Stimulated activated CD4-positive, alpha-beta T cell treated with anti-CD3 and anti-CD28 coated beads, Interleukin-12 subunit alpha, Interleukin-12 subunit beta, amount 100 ng/mL, for 48 hours (primary cell): ENCODE measurements at places on chromosomes 4 and X.

GRCh38 chr4:71460371-71460770, 121.6 kb downstream of the SLC4A4 start:
- DNase-seq: no peak

DNA sequence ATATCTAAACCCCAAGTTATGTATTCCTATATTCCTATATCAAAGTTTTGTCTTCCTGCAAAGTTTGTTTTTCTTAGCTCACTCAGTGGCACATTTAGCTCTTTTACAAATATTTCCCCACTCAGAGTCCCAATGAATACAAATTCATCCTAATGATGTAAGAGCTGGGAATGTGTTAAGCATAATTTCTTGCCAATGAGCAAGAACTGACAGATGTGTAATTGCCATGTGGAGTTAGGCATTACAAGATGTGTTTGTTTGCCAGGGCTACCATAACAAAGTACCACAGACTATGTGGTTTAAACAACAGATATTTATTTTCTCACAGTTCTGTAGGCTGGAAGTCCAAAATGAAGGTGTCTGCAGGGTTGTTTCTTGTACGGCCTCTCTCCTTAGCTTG, 302.1 kb downstream of the KCTD8 start:
- no peak for DNase-seq

- DNase-seq: no peak
These were observed 222.4 kb downstream of the CRLF2 start for GRCh38 chrX:989959-990510.

DNA sequence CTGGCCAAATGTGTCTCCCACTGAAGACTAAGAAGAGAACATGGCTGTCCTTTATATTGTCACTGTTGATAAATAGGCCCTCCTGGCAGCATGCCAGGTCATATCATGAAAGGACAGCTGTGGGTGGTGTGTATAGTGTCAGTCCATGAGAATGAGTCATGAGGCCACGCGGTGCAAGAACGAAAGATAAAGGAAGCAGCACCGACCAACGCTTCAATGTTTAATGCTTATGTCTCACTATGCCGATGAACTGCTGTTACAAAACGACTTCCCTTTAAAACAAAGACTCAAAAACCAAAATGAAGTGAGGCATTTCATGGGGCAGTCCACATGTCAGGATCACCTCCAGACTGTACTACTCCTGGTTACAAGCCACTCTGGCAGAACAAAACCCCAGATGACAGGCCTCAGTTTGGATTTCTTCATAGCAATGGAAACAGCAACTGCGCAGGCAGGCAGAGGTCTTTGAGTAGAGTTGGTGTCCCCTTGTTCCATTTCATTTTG, 5.2 kb upstream of the TCEANC start:
- DNase-seq: peak; percentile 44

- peak; percentile 47 for DNase-seq
These were observed 11.3 kb upstream of the ANOS1 start for GRCh38 chrX:8743126-8743732.

DNA sequence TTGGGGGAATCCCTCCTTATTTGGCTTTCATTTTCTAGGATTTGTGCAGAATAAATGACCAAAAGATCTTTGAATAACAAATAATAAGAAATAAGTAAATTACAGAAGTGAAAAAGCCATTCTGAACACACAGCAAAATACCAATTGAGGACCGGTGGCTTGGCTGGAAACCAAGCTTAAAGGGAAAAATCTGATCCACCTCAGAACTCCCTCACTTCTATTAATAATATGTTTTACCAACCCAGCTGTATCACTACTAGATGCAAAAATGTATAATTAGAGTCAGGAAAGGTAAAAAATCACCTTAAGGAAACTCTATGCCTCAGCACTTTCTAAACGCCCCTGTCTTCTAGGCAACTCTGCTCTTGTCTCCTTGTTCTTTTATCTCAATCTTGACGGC, 77.3 kb downstream of the TSPAN5 start:
- no peak for DNase-seq

DNA sequence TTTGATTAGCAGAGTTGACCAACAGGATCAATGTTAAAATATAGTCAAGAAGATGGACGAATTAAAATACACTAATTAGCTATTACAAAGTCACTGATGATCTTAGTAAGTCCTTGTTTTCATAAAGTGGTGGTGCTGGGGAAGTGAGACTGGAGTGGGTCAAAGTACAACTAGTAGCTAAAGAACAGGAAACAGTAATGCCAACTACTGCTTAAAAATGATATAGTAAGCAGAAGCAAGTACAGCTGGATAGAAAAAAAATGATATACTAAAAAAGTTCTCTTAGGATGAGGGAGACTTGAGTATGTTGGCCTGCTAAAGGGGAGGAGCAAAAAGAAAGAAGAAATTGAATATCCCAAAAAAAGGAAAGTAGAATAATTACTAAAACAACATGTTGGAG, 580.8 kb upstream of the FTHL17 start:
- no peak for DNase-seq

- no peak for DNase-seq
These were observed 126.0 kb downstream of the TENM3 start for GRCh38 chr4:182369211-182369610.

- DNase-seq: no peak
These were observed 167.0 kb downstream of the AASDH start for GRCh38 chr4:56220261-56220660.

DNA sequence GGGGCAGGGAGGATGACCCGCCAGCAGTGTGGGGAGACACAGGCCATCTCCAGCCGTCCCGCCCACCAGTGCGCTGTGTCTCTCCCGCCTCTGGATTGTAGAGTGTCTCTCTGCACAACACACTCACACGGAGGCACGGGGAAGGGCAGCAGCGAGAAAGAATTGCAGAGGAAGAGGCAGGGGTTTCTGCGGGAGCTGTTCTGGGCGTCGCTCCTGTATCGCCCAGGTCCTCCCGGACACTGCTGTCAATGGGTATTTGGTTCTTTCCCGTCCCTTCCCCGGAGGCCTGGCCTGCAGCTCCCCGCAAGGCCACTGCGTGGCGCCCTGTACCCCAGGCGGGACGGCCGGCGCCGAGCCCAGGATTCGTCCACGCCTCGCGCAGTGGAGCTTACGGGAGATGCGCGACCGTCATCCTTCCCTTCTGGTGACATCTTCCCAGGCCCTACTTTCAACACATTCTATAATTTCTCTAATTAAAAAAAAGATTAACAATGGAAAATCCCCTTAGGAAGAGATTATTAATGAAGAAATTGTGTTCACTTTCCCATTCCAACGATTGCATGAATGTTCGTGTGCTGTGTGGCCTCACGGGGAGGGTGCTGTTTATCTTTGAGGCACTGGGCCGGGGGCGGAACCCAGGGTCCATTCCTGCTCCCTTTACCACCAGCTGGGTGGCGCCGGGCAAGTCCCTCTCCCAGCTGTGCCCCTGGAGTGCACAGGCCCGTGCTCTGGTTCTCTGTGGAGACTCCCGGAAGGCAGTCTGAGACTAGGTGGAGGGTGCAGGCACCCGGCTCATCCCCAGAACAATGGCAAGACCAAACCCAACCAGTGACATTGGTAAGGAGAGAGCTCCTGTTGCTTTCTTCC, 95.7 kb downstream of the CPZ start:
- peak; percentile 1 for DNase-seq

DNA sequence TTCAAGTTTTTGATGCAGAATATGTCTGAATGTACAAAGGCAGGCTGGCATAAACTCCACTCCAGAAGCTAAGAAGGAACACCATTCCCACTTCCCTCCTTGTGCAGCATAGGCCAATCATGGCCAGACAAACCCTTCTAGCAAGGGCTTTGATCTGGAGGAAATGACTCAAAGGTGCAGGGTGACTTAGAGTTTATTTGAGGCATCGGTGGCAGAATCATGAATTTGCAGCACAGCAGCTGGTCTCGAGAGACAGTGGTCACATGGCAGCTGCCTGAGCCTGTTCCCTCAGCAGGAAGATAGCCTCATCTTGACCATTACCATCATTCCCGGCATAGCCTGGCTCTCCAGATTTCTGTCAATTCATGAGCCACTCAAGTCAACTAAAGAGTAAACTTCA, 154.5 kb downstream of the ATP10D start:
- DNase-seq: no peak

- DNase-seq: no peak
These were observed 146.2 kb downstream of the KCNIP4 start for GRCh38 chr4:21802406-21802805.

DNA sequence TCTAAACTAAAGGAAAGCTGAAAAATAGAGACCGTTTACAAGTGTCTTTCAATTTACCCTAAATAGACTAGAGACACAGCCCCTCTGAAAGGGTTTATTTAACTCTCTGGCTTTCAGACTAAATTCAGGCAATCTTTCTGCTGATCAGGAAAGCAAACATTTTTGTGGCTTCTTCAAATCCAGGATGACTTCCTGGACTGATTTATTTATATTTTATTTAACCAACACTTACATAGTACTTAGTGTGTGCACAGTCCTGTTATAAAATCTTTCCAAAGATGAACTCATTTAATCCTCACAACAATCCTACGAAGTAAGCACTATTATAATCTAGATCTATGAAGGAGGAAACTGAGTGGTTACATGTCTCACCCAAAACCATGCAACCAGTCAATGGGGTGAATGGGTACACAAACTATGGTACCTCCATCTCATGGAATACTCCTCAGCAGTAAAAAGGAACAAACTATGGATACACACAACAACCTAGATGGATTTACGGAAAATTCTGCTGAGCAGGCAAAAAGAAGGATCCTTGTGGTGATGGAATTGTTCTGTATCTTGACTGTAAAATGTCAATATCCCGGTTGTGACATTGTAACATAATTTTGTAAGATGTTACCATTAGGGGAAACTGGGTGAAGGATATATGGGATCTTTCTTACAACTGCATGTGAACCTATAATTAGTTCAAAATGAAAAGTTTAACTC, 64.1 kb upstream of the MAMLD1 start:
- no peak for DNase-seq

GRCh38 chr4:48226199-48226598, 43.4 kb downstream of the TEC start:
- DNase-seq: no peak

- DNase-seq: no peak
These were observed 182.2 kb downstream of the GABRB1 start for GRCh38 chr4:47213539-47213938.

DNA sequence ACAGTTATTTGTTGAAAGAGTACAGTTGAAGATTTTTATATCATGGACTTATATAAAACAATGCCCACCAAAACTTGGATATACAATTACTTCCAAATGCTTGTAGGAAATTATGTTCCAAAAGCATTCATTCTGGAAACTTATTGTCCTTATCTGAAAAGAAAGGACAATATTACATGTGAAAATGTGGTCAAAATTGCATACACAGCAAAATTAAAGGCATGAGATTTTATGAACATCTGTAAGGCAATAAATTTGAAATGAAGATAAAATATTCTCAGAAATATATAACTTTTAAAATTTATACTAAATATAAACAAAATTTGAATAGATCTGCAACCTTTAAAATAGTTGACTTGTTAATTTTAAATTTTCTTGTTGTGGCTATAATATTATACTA, 1173.8 kb downstream of the NLGN4X start:
- DNase-seq: no peak

- no peak for DNase-seq
These were observed 61.0 kb downstream of the SEPSECS start for GRCh38 chr4:25098964-25099891.

DNA sequence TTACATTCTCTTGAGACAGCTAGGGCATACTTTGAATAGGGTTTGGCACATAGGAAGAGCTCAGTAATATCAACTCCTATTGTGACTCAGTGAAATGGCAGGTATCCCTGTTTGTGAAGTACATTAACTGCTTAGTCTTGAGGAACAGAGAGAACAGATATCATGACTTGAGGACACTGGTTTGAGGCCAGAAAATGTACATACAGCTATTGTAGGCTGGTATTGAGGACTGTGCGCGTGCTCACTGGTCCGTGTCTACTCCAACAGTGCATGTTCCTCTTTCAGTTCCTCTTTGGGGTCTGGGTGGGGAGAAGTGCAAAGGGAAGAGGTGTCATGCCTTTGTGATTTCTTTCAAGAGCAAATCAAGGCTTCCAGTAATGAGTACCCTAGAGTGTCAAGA, 34.6 kb upstream of the TBC1D9 start:
- no peak for DNase-seq

- DNase-seq: no peak
These were observed 62.4 kb upstream of the CRMP1 start for GRCh38 chr4:5955201-5955821.

- no peak for DNase-seq
These were observed 15.2 kb upstream of the SCOC start for GRCh38 chr4:140358281-140358680.

GRCh38 chr4:73258436-73258685, 237 bp downstream of the ANKRD17 start:
- DNase-seq: no peak

DNA sequence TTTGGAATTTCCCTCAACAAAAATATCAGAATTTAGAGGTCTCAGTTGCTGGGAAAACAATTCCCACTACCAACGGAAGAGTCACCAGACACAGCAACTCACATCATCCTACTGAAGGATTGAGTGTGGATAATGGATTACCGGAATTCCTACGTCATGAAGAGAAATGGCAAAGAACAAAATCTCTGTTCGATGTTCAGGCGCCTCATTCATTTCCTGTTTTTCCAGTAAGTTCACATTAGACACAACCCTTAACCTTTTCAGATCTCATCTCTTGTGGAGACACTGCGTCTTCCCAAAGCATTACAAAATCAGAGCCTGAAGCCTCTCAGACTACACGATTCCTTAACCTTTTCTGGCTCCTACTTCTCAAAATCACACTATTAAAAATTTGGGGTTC, 58.5 kb upstream of the CPEB2 start:
- DNase-seq: no peak

DNA sequence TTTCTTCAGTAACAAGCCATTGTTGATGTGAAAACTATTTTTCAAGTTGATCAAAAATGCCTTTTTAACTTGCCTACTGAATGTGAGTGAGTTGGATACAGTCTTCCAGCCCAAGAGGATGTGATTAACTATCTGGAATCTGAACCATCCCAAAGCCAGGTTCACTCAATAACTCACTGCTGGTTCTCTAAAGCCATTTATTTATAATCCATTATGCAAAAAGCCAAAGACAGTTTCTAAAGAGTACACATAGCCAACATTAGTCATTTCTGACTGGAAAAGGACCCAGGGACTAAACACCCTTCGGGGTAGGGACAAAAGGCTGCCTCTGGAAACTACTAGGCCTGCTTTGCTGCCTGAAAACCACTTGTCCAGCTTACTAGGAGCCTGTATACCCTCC, 109.6 kb downstream of the SHROOM4 start:
- DNase-seq: no peak

DNA sequence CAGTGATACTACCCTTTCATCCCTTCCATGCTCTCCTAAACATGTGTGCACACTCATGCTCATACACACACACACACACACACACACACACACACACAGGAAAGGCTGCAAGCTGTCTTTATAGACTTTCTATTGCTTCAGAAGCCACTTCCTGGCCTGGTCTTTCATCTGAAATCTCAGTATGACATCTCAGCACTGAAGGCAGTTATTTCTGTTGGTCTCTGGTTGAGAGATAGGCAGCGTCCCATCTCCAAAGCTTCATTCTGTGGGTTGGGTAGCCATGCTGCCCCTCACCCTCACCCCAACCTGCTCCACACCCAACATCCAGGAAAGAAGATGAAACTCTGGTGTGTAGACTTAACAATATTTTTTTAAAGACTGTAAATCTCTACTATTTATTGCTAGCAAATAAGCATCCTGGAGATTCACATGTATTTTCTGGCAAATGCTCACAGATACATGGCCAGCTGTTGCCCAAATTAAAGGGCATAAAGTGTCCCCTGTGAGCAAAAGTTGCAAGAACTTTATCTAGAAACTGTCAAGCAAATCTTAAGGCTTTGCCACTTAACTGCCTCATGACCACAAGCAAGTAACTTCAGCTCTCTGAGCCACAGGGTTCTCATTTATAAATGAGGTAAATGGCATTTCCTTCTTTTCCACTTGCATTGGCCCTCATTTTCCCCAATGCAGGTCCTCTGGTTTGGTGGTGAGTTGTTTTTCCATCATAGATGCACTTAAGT, 189.8 kb upstream of the AFF2 start:
- peak; percentile 14 for DNase-seq
